ENCODE measurements at places on chromosomes 7 and 10.

DNA sequence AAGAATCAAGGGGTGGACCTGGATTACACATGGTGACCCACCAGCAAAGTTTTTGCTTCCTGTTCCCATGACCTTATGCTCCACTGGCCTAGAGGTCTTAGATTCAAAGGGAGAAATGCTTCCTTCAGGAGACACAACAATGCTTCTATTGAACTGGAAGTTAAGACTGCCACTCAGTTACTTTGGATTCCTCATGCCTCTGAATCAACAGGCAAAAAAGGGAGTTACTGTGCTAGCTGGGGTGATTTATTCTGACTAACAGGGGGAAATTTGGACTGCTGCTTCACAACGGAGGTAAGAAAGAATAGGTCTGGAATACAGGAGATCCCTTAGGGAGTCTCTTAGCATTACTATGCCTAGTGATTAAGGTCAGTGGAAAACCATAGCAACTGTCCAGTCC lies 10.3 kb downstream of the TMEM229A start:
- DNase-seq = no peak

GRCh38 chr7:150949971-150950491 lies 28.1 kb downstream of the KCNH2 start:
- no peak for DNase-seq

DNA sequence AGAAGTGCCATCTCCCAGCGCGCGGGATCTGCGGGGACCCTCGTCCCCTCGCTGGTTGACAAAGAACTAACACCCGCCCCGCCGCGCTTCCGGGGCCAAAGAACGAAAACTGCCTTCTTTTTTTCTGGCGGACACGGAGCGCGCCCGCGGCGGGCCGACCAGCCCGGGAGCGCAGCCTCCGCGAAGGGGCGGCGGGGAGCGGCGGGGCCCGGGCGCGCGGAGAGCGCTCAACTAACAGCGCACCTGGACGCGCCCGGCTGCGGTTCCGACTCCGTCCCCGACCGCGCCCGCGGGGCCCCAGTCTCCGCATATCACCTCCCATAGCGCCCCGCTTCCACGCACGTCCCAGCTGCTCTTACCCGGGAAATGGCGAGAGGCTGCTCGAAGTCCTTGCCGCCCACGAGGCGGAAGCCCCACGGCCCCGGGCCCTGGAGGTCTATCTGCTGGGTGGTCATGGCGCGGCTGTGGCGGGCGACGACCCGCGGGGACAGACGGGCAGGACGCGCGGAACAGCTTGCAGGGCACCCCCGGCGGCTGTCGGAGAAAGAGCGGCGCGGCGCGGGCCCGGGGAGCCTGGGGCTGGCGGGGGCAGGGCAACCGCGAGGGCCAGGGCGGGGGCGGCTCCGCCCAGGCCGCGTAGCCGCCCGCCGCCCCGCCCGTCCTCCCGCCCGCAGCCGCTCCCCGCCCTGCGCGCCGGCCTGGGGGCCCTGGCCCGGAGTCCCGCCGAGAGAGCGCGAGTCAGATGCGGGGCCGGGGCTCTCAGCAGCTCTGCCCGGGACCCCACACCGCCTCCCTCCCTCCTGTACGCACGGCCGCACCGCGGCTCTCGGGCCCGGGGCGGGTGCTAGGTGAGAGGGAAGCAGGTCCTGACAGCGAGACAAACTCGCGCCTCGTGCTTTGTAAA lies at the start of gene PDLIM1:
PDLIM1 (minus strand) TSS at position 543 of the 904 bp plus-strand sequence; CDS start at position 455, 88 bp downstream.
- peak; percentile 3 for DNase-seq

GRCh38 chr10:76297780-76298281 lies 866.4 kb downstream of the LRMDA start:
- no peak for DNase-seq
